ENCODE measurements at places on chromosomes 4 and X. TPM values are rescaled to one million over a fixed set of nuclear protein-coding genes. Genes with fewer than 3 reads are reported as not detected.

GRCh38 chr4:167775375-167775774 is 317.0 kb upstream of the ANXA10 start:
- H3K4me3 ChIP-seq: no peak overlapping the region
- H3K36me3 ChIP-seq: no peaks in the 10 kb centered on the region

- no peak overlapping the region for H3K27ac ChIP-seq
- H3K4me3 ChIP-seq: no peak overlapping the region
- no peaks in the 10 kb centered on the region for H3K27me3 ChIP-seq
- DNase-seq: no peak
Measured at GRCh38 chr4:148431401-148431800, 10.8 kb downstream of the NR3C2 start.

GRCh38 chr4:70718811-70719604 is 2.8 kb upstream of the RUFY3 start:
- no peak overlapping the region for H3K4me3 ChIP-seq
- no peak for DNase-seq
- no peak overlapping the region for H3K27ac ChIP-seq
- H3K4me1 ChIP-seq: no peaks in the 10 kb centered on the region
- H3K27me3 ChIP-seq: no peaks in the 10 kb centered on the region

DNA sequence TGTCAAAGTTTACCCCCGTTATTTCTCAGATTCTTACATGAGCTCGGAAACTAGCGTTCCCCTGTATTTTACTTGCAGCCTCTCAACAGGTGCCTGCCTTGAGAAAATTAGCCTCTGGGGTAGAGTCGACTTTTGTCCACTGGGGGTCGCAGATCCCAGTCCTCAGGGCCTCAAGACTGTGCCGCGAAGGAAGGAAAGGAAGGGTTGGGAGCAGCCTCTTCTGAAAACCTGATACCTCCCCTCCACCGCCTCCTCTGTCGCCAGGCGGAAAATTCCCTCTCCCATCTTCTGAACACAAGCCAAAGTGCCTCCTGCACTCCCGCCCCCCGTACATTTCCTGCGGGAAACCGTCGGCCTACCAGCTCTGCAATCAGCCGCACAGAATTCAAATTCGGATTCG is 44.4 kb upstream of the TMSB15B start:
- H3K36me3 ChIP-seq: no peaks in the 10 kb centered on the region
- H3K4me1 ChIP-seq: no peaks in the 10 kb centered on the region
- H3K27me3 ChIP-seq: no peaks in the 10 kb centered on the region
- DNase-seq: peak; percentile 59

- H3K36me3 ChIP-seq: no peaks in the 10 kb centered on the region
- H3K27ac ChIP-seq: no peak overlapping the region
- DNase-seq: peak; percentile 19
Measured at GRCh38 chrX:76555816-76556215, 128.3 kb downstream of the MAGEE1 start.

DNA sequence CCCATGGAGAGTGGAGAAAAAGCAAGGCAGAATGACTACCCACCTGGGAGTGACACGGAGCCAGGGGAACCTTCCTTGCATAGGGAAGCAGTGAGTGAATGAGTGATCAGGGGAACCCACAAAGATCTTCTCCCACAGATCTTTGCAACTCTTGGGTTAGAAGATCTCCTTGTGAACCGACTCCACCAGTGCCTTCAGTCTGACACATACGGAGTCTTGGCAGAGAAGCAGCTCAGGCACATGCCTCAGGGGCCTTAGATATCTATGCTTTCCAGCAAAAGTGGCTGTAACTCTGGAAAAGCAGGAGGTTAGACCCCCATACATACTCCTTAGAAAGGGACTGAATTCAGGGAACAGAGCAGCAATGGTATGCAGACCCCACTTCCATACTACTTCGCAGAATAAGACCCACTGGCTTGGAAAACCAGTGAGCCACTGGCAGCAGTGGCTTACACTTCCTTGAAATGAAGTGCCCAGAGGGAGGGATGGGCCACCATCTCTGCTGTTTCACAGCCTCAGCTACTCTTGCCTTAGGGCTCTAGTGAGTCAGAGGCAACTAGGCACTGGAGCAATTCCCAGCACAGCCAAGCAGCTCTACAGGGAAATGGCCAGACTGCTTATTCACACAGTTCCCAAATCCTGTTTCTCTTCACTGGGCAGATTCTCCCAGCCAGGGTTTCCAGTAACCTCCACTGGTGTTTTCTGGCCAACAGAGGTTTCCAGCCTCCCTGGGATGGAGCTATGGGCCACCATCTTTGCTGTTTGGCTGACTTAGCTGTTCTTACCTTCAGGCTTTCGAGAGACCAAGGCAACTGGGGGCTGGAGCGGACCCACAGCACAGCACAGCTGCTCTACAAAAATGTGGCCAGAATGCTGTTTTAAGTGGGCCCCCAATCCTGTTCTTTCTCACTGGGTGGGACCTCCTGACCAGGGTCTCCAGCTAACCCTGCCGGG is 82.8 kb upstream of the TCEAL2 start:
- H3K4me3 ChIP-seq: no peak overlapping the region
- H3K4me1 ChIP-seq: no peaks in the 10 kb centered on the region
- DNase-seq: no peak
- no peak overlapping the region for H3K27ac ChIP-seq
- H3K27me3 ChIP-seq: no peaks in the 10 kb centered on the region
- no peaks in the 10 kb centered on the region for H3K36me3 ChIP-seq

- H3K4me3 ChIP-seq: no peak overlapping the region
- H3K27me3 ChIP-seq: no peaks in the 10 kb centered on the region
- H3K4me1 ChIP-seq: no peaks in the 10 kb centered on the region
- no peak overlapping the region for H3K27ac ChIP-seq
Measured at GRCh38 chr4:4888695-4889094, 29.2 kb downstream of the MSX1 start.

- no peaks in the 10 kb centered on the region for H3K27me3 ChIP-seq
- H3K4me3 ChIP-seq: no peak overlapping the region
- H3K4me1 ChIP-seq: no peaks in the 10 kb centered on the region
- DNase-seq: no peak
Measured at GRCh38 chr4:23932186-23932585, 42.3 kb upstream of the PPARGC1A start.

DNA sequence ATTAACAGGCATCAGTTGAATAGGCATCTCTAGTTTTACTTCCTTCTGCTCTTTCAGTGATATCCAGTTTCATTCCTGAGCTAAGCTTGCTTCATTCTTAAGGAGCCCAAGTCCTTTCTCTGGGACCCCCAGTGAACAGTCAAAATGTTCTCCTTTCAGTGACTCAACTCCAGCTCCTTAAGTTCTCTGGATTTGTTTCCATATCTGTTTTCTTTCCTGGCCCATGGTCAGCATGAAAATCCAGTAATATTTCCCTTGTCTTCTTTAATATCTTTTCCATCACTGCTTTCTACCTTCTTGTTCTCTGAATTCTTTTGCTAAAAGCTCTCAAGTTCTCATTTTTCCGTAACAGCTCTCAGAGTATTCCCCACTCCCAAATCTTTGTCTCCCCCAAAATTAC is 25.5 kb downstream of the ADGRL3 start:
- no peaks in the 10 kb centered on the region for H3K4me1 ChIP-seq
- H3K36me3 ChIP-seq: no peaks in the 10 kb centered on the region
- H3K4me3 ChIP-seq: no peak overlapping the region
- DNase-seq: no peak

GRCh38 chrX:68693481-68694434 is 46.3 kb downstream of the STARD8 start:
- H3K36me3 ChIP-seq: no peaks in the 10 kb centered on the region
- H3K27ac ChIP-seq: peak overlapping the region; percentile 57
- peaks cover 61% of the 10 kb centered on the region for H3K4me1 ChIP-seq
- H3K27me3 ChIP-seq: no peaks in the 10 kb centered on the region

DNA sequence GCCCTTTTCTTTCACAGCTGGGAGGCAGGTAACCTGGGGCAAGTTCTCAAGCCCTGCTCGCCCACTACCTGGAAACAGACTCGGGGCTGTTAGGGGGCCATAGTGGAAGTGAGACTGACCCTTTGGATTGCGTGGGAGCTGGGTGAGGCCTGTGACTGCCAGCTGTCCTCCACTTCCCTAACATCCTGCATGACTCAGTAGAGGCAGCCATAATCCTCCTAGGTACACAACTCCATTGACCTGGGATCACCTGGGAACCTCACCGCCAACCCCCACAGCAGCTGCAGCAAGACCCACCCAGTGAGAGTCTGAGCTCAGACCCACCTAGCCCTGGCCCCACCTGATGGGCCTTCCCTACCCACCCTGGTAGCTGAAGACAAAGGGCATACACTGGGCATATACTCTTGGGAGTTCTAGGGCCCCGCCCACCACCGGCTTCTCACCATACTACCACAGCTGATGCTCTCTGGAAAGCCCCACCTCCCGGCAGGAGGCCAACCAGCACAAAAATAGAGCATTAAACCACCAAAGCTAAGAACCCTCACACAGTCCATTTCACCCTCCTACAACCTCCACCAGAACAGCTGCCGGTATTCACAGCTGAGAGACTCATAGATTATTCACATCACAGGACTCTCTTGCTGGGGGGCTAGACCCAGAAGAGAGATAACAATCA is 61.1 kb upstream of the DCTD start:
- H3K27me3 ChIP-seq: no peaks in the 10 kb centered on the region
- peaks cover 25% of the 10 kb centered on the region for H3K4me1 ChIP-seq
- no peak overlapping the region for H3K27ac ChIP-seq
- no peak overlapping the region for H3K4me3 ChIP-seq
- DNase-seq: peak; percentile 33
- H3K36me3 ChIP-seq: no peaks in the 10 kb centered on the region

- no peak overlapping the region for H3K4me3 ChIP-seq
- H3K27me3 ChIP-seq: no peaks in the 10 kb centered on the region
- H3K36me3 ChIP-seq: no peaks in the 10 kb centered on the region
- no peaks in the 10 kb centered on the region for H3K4me1 ChIP-seq
- DNase-seq: no peak
Measured at GRCh38 chr4:103567591-103567990, 152.2 kb downstream of the TACR3 start.

DNA sequence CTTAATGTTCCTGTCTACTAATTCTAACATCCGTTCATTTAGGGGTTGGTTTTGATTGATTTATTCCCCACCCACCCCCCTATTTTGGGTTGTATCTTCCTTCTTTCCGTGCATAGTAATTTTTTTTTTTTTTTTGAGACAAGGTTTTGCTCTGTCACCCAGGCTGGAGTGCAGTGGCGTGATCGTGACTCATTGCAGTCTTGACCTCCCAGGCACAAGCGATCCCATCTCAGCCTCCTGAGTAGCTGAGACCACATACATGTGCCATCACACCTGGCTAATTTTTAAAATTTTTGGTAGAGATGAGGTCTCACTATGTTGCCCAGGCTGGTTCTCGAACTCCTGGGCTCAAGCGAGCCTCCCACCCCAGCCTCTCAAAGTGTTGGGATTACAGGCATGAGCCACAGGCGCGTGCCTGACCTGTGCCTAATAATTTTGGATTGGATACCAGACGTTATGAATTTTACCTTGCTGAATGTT is 79.9 kb downstream of the ZFX start:
- no peaks in the 10 kb centered on the region for H3K36me3 ChIP-seq
- H3K4me3 ChIP-seq: no peak overlapping the region
- H3K4me1 ChIP-seq: no peaks in the 10 kb centered on the region
- H3K27ac ChIP-seq: no peak overlapping the region
- DNase-seq: no peak

DNA sequence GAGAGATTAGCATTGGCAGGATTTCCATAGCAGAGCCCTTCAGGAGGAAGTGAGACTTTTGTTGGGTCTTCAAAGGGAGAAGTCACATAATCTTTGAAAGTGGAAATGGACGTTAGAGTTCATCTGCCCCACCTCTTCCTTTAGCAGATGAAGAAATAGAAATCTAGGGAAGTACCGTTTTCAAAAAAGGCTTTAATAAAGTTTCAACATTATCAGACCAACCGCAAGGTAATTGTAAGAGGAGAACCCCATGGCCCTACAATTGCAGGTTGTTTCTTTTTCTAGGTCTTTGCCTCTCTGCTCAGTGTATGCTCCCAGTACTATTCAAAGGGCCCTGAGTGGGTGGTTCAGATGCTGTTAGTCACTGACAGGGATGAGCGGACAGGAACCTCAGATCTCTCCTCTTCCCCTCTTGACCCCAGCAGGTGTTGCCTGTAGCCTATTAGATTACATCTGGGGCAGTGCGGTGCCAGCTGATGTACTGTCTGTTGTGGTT is 48.6 kb upstream of the AP1S2 start:
- H3K4me1 ChIP-seq: no peaks in the 10 kb centered on the region
- no peaks in the 10 kb centered on the region for H3K36me3 ChIP-seq
- H3K27me3 ChIP-seq: no peaks in the 10 kb centered on the region
- no peak overlapping the region for H3K27ac ChIP-seq
- H3K4me3 ChIP-seq: no peak overlapping the region

DNA sequence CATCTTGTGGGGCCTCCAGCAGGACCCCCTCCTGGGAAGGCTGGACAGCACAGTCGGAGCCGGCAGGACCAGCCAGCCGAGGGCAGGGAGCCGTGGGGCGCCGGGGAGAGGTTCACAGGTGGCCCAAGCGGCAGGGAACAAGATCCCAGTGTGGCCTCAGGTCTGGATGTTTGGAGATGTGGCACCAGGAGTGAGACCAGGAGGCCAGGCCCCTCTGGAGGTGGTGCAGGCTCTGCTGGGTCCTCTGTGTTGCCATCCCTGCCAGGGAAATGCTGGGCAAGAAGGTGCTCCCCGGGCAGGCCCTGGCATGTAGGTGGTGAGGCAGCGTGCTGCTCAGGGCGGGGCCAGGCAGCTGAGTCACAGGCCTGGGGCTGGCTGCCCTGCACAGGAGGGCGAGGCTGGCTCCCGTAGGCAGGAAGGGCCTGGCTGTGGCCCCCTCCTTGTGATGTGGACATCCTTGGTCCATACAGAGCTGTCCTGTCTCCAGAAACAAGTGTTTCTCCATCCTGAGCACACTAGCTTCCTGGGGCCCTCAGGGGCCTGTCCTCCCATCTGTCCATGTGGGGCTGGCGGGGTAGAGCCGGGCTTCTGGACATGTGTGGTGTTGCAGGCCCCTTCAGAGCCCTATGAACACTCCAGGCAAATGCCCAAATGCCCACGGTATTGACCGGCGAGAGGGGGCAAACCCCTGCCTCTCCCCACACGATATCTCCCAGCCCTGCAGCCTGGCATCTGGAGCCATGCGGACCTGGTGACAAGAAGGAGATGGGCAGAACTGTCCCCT is 4.8 kb upstream of the HGFAC start:
- H3K4me1 ChIP-seq: peaks cover 7% of the 10 kb centered on the region
- no peaks in the 10 kb centered on the region for H3K27me3 ChIP-seq
- H3K27ac ChIP-seq: peak overlapping the region; percentile 48
- peak; percentile 46 for DNase-seq
- H3K4me3 ChIP-seq: no peak overlapping the region

GRCh38 chrX:55524487-55524886 is 34.8 kb upstream of the USP51 start:
- DNase-seq: no peak
- no peaks in the 10 kb centered on the region for H3K27me3 ChIP-seq
- H3K27ac ChIP-seq: no peak overlapping the region
- no peaks in the 10 kb centered on the region for H3K36me3 ChIP-seq

Gene IL2RG
- total RNA-seq: not detected

Gene H2BW2
- not detected for total RNA-seq

Gene TMPRSS11A
- not detected for total RNA-seq

Gene UBL4A
- total RNA-seq: 31.4 TPM

Gene VCX
- total RNA-seq: not detected

Gene GDPD2
- 0.29 TPM for total RNA-seq

Gene TDO2
- total RNA-seq: not detected

Gene PAGE2
- not detected for total RNA-seq

Gene STK32B
- 7.8 TPM for total RNA-seq

Gene FMR1NB
- not detected for total RNA-seq

Gene ANKRD50
- 68.9 TPM for total RNA-seq

Gene ENPEP
- not detected for total RNA-seq

Gene BRS3
- total RNA-seq: not detected

Gene SORCS2
- not detected for total RNA-seq

Gene ADH1B
- total RNA-seq: not detected

Gene STATH
- total RNA-seq: not detected
